Urothelium cell line (cell line): ENCODE measurements at places on chromosomes 4 and X.

GRCh38 chr4:153789741-153790499 lies 1.0 kb upstream of the SFRP2 start:
- DNase-seq: no peak

- no peak for DNase-seq
These were observed 9.6 kb downstream of the GPC4 start for GRCh38 chrX:133405498-133406185.

DNA sequence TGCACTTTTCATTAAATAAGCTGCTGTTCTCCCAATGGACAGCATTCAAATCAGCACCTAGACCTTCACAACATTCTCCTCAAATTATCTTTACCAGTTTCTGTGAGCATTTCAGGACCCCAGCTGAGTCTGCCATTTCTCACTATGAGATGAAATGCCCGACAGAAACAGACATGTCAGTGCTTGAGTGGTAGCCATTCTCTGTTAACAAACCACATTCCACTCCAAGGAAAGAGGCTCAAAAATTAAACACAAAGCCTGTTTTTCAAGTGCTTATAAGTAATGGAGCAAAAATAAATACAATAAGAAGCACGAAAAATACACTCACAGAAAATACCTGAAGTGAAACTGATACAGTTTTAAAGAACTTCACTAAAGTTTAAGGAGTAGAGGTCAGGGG lies 320.2 kb upstream of the PRPS2 start:
- DNase-seq: no peak

GRCh38 chr4:153683763-153684181 lies 308 bp upstream of the TLR2 start:
- no peak for DNase-seq

DNA sequence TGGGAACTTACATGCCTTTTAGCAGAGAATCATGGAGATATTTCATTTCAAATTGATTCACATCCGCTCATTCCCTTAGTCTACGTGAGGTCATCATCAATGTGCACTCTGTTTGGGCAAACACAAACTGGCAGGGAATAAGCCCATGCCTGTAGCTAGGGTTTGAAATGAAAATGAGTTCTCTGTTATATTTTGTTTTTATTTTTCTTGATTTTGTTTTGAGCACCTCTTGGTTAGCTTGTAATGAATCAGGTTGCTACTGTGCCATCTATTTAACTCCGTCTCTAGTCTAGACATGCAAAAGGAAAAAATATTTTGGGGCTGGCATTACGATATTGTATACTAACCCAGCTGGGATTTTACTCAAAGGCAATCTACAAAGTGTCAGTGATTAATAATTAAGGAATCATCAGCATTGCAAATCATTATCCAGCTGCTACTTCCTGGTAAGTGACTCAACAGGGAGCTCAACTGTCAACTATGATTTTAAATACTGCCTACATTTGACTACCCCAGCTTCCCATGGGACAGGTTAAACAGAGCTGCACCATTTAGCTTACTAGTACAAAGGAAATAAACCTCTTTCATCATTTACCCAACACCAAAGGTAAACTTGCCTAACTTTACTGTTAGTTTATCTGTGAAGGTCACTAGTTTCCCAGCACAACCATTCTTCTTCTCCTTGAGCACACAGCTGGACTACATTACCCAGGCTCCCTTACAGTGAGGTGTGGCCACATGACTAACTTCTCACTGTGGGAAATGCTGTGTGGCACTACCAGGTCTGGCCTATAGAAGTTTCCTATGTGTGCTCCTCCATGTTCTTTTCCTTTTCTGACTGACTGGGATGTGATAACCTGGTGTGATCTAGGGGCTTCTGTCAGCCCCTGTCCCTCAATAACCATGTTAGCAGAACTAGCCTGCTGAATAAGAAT lies 21.2 kb upstream of the TRPC5OS start:
- no peak for DNase-seq

- DNase-seq: no peak
These were observed 451.0 kb upstream of the ZFP42 start for GRCh38 chr4:187544461-187545053.
